ENCODE measurements at places on chromosomes 7 and 10.

- DNase-seq, result no peak
These were observed 10.7 kb downstream of the PFKP start for GRCh38 chr10:3077940-3078630.

DNA sequence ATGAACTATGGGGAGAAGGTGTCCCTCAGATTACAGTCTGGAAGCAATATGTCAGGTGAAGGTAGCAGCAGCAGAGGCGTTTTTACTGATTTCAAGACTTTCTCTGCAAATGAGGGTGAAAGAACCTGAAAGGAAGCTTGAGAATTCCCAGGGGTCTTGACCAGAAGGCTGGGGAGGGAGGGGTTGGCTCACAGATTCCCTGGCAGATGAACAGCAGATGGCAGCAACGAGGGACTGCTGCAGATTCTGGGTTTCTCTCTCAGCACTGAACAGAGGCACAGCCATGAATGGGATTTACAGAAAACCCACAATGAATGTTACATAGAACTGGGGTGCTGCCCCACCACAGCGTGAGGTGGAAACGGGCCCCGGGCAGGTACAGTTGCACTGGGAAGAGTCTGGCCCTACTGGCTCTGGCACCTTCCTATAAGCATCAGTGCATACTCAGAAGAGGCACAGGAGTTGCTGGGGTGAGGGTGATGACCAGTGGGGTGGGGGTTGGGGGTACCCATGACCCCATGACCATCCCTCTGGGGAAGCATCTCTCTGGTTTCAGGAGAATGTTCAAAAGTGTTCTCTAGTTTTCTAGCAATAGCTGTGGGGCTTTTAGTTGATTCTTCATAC is 317.8 kb downstream of the SH2D4B start:
- no peak for DNase-seq

DNA sequence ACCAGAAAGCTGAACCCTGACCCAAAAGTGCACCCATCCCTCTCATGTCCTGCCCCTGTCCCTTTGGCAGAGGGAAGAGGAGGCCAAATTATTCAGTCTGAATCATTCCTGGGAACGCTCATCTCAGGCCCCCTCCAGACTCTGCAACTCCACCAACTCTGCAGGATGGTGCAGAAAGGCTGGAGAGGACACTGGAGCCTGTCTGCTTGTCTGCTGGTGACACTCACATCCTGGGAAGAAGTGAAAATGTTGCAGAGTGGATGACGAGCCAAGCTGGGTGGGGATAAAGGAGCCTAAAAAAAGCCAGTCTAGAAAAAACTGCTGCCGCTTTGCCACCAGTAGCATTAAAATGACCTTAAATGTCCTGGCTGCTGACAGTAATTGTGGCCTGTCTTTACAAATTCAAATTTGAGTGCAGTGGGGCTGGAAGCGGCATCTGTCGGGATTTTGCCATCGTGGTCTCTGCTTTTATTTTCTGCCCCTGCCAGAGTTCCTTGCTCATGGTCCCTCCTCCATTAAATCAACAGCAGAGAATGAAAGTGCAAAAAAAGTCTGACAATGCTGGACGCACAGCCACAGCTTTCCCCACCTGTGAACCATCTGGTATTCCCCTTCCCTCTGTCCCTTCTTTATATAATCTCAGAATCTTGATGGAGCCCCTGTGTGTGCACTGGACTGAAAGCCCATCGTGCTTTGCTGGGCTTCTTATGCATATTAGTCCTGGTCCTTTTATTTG is 63.9 kb downstream of the STK17A start:
- no peak for DNase-seq

DNA sequence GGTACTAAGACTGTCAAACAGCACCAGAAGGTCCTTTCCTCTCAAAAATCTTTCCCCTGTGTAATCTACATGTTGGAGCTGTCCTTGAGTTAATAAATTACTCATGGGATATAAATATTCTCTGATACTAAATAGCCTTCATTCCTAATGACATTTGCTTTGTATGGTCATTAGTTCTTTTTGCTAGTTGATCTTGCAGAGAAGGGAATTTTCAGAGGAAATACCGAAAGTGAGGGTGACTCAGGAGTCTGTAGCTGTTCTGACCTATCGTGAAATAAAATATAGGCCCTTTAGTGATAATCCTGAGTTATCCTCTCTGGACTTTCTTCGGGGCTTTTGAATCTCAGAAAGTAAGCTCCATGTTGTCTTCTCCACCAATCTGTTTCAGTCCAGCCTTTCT is 19.4 kb upstream of the CLDN12 start:
- DNase-seq, result no peak

DNA sequence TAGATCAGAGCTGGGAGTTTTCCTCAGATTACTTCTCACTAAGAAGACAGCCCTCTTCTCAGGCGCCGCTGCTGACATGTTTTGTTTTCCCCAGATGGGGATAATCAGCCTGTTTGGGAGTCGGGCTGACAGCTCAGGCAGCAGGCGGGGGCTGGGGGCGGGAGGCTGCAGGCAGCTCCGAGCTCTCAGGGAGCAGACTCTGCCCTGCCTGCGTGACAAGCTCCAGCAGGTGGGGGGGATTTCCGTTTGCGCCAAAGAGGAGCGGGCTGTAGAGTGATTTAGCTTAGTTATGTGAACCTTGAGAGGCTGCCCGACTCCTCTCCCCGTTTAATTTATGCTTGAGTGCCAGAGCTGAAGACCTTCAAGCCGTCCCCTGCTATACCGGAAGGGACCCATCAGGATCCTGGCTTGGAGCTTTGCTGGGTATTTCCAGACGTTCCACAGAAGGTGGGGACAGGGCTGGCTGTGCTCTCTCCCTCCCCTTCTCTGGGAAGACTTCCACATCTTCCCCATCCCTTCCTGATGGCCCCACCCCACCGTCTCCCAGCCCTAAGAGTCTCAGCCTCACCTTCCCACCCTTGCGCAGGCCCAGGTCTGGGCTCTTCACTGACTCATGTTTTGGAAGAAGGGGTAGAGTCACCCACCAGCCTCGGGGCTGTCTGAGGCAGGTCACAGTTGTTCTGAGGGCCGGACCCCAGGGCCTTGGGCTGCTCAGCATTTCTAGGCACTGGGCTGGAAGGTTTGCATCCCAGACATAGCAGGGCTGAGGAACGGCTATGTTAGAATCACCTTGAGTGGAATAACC is 24.7 kb upstream of the ADCYAP1R1 start:
- no peak for DNase-seq

DNA sequence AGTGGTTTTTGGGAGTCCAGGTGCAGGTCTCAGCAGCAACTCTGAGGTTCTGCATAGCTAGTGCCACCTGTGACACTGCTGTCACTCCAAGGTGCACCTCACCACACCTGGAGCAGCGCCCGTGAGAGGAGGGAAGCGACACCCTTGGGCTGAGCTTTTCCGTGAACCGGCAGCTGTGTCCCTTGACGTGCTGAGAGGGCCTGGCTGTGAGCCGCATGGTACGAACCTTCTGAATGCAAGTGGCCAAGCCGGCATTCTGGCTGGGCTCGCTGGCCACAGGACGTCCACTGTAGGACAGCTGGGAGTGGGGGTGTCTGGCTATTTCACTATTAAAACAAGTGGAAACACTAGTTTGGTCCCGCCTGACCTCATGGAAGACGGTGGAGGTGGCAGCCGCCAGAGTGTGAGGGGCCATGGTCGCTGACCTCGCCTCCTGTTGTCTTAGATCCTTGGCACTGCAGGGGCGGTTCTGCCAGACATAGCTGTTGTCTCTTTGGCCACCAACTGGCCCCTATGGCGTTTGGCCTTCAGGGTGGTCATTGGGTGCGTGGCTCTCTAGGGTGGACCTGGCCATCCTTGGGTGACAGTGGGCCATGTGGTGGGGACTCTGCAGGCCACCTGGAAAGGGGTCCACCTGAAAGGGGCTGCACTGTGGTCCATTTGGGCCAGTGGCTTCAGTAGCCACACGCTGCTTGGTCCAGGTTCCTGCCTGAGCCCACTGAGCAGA is 12.9 kb downstream of the INPP5A start:
- no peak for DNase-seq

DNA sequence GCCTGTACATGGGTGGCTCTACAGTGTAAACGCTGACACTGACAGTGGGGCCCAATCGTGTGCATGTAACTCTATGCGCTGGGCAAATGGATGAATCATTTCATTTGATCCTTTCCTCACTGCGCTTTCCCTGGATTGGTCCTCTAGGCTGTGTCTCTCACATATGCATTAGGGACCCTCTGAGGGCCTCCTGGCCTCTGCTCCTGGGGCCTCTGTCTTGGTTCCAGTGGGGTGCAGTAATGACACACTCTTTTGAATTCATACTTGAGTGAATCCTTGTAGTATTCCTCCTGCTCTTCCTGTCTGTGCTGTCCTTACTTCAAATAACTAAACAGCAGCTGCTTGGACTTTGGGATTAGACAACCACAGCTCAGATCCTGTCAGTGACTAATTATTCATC is 176.5 kb upstream of the ADO start:
- no peak for DNase-seq

DNA sequence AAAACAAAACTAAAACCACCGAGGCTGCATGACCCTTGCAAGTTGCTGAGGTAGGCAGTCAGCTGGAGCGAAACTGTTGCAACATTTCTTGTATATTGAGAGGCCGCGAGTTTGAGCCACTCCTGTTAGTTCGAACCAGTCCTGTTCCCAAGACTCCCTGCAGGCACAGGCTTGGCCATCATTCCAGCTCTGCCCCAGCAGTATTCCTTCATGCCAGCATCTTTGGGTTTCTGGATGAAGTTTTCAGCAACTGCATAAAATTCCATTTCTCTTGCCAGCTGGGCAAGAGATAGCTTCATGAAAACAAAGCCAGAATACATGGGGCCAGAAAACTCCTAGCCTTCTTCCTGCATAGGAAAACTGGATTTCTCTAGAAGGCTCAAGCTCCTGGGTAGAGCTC is 207.6 kb downstream of the FRMD4A start:
- DNase-seq, result no peak

- DNase-seq, result no peak
These were observed 44.9 kb downstream of the GNA12 start for GRCh38 chr7:2799253-2799652.

DNA sequence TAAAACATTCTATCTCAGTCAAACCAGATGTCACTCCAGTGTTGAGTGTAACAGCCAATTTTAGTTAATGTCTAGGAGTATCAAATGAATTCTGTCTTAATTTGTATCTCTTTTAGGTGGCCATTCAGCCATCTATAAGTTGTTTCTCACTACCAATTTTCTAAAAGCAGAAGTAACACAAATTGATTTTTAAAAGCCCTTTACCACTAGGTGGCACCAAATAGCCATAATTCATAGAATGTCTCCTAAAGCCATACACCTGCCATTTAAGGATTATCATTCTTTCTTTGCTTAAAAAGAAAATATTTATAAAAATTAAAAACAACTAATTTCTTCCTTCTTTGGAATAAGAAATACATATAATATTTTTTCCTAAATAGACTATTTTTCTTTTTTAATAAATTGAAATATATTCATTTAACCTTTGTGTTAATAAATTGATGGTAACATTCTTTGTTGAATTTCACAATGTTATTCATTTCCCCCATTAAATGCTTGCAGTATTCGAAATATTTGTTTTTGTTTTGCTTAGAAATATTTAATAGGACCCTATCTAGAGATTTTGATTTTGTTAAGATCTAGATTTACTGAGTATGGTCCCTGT is 107.8 kb upstream of the PPP1R3A start:
- DNase-seq, result no peak
